BE2C (cell line): ENCODE measurements at places on chromosomes 7 and 10.

DNA sequence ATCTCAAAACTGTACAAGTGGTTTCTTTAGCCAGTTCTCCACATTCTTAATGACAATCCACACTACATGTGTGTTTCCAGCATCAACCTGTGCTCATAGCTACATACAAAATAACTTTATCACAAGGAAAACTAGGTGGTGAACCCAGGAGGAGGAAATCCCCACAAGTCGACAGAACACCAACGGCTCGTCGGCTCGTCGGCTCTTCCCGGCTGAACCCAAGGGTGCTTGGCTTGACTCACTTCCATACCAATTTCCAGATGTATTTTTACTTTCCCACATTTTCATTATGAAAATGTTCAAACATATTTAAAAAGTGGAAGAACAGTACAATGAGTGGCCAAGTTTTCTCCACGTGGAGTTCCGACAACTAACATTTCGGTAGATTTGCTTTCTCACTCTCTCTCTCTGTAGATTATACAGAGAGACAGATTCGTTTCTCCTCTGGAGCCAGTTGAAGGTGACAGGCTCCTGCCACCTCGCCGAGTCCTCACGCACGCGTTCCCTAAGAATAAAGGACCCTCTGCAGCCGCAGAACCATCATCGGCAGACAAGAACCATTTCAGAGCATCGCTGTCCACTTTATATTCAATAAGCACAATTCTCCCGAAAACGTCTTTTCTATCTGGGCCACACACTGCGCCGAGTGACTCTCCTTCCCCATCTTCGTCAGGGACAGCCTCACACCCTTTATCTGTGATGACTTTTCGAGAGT, 53.3 kb downstream of the DIP2C start:
- no peak for DNase-seq

- no peak for DNase-seq
Measured at GRCh38 chr7:142646386-142647140, 102.7 kb upstream of the PRSS1 start.

DNA sequence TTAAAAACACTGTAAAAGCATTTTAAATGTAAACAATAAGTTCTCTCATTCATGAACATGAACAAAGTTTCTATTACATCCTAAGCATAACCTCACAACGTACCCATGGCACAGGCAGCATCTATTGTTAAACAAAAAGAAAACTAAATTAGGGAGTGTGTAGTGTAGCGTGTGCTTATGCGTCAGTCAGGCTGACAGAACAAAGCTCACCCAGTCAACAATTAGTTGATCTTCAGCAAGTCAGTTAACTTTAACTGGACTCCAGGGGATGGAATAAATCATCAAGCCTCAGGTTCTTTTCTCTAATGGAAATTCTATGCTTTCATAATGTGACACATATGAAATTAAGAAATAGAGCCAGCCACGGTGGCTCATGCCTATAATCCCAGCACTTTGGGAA, 91.6 kb upstream of the ODAD2 start:
- DNase-seq: no peak

GRCh38 chr7:13327669-13328068, 640.2 kb downstream of the ARL4A start:
- no peak for DNase-seq

DNA sequence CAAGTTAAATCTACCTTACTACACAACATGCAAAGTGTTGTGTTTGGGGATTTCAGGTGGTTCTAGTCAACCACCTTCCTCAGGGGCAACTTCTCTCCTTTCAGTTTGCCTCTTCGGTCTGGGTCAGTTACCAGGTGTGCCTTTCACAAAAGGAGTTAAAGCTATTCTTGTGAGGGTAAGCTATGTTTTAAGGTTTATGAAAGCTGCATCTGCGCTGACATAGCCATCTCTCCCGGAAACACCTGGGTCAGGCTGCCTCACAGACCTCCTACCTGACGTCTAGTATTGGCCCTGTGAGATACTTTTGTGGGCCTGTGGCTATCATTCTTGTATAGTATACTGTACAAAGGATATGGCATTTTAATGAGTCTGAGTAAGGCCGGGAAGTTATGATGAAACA, 67.7 kb upstream of the ITGA8 start:
- no peak for DNase-seq

DNA sequence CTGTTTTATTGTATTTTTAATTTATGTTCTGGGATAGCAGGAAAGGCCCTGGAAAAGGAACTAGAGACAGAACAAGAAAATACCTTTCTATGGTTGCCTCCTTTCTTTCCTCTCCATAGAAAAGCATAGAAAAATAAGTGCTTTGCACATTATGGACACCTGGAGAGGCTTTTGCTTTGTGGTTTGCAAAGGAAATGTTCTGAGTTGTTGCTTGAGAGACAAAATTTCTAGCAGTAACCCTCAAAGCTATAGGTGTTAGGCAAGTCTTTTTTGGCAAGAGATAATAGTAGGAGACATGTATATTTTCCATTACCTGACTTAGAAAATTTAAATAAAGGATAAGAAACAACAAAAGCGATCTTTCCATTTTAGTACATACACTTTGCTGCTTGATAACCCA, 378.6 kb upstream of the PRKCQ start:
- DNase-seq: no peak

DNA sequence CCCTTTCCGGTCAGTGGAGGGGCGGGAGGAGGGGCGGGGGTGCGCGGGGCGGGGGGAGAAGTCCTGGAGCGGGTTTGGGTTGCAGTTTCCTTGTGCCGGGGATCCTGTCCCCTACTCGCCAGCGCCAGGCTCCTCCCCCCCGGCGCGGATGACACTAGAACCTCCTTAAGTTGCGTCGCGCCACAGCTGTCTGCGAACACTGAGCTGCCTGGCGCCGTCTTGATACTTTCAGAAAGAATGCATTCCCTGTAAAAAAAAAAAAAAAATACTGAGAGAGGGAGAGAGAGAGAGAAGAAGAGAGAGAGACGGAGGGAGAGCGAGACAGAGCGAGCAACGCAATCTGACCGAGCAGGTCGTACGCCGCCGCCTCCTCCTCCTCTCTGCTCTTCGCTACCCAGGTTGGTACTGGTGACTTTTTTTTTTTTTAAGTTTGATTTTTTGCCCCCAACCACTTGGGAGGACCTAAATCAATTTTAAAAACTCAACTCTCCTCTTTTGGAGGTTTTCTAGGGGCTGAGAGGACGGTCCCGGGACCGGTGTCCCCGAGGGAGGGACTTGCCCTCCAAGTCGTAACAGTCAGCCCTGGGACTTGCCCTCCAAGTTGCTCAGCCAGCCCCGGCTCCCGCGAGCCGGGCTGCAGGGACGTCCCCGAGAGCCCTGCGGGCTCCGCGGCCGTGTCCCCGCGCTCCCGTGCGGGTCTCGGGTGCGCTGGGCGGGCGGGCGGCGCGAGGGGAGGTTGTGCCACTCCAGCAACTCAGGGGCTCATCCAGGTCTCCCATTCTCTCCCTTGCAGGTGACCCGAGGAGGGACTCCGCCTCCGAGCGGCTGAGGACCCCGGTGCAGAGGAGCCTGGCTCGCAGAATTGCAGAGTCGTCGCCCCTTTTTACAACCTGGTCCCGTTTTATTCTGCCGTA, at the start of gene GATA3:
Gene GATA3, plus strand, starts transcription at position 195 of the 914 bp plus-strand sequence. CDS start 968 bp downstream, outside the sequence.
- DNase-seq: peak; percentile 95

DNA sequence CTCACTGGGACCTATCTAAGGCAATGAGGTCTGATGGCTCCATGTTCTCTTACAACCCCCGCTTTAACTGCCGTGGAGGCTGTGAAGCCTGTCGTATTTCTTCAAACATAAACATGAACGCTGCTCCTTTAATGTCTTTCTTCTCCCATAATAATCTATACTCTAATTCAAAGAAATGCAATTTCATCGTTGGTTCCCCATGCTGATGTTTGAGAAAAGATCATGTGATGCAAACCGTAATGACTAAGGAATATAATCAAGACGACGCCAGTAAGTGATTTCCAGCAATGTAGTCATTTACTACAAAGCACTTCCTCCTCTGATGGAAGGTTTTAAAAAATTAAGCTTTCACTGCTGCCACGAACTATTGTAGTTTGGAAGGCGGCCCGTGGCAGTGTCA, 102.6 kb upstream of the NEBL start:
- DNase-seq: no peak

GRCh38 chr10:89201345-89202032, 5.6 kb downstream of the CH25H start:
- DNase-seq: no peak

DNA sequence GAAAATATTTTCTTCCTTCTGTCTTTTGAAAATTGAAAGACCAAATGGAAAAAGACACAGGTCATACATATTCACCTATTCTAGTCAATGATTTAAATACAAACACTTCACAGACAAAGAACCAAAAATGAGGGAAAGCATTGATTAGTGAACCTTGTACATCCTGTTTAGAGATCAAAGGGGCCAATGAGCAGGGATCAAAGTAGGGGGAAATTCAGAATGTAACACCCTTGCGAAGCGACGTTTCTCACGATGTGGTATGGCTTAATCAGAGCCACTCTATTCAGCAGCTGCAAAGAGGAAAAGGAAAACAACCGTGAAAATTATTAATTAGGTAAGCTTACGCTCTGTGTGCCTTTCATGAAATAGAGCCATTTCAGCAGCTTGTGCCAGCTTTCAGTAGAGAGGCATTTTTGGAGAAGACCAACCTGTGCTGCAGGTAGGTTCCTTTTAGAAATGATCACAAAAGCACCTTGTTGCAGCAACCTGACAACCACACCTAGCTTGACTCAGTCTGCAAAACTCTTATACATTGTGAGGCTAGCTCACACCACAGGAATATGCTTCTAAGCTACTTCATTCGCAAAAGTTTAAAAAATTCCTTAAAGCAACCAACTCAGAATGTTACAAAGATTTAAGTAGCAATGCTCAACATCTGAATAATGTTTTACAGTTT, 78.0 kb downstream of the DKK1 start:
- no peak for DNase-seq

DNA sequence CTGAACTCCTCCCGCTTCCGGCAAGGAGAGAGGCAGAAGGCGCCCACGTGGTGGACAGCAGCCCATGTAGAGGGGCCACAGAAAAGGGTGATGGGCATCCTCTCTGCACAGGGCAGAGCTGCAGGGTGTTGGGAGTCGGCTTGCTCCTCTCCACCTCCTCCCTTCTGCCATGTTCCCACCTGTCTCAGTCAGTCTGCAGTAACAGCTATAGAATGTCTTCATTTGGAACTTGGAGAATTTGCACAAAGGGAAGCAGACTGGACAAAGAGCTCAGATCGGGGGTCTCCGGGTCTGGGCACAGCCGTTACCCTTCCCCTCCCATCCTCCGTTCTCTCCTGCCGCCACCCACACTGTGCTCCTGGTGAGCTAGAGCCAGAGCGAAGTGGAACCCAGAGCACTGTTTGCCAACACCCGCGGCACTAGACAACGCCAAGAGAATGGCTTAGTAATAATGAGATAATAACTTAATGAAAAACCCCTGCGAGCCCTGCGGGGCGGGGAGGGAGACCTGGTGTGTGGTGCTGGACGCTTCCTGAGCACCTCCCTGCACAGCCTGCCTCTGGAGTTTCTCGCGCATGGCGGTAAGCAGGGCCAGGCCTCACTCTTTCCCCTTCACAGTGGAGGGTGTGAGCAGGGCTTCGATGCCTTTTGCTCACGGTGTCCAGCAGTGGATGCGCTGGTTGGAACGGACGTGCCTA, 254.7 kb downstream of the PAXIP1 start:
- DNase-seq: peak; percentile 85

DNA sequence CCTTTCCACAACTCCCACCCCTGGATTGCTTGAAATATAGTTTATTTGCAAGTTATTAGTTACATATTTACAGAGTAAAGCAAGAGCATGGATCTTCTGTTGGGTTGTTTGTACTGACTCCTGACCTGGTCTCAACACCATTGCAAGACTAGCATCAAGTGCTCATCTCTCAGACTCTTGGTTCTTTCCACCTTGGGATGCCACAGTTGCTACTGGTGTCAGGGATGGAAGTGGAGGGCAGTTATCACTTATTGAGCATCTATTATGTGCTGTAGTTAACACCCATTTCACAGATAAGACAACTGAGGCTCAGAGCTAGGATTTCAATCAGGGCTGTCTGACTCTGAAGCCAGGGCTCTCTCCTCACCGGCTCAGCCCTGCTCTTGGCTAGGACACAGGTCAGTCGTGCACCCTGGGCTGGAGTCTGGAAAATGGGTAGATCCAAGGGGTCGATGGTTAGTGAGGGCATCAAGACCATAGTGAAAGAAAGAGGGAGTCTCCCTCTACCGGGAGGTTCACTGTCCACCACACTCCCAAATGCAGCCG, 614 bp upstream of the ADAMTS14 start:
- DNase-seq: no peak

- no peak for DNase-seq
Measured at GRCh38 chr7:47594406-47594805, 12.5 kb upstream of the TNS3 start.

DNA sequence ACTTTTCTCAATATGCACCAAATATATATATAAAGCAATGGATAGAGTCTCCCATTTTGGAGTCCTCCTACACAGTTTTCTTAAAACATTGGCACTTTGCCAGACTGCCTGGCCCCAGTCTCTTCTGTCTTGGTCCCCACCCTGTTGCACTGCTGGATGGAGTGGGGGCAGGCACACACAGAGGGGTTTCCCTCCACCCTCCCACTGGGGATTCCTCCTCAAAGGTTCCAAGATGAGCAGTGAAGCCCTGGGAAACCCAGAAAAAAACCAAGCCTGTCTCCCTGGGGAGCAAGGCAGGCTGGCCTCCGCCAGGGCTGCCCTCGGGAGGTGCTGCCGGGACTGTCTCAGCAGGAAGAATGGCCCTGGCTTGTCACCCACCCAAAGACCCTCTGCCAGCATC, 68.0 kb downstream of the SH3PXD2A start:
- no peak for DNase-seq

- no peak for DNase-seq
Measured at GRCh38 chr7:132404261-132404660, 172.0 kb downstream of the PLXNA4 start.

DNA sequence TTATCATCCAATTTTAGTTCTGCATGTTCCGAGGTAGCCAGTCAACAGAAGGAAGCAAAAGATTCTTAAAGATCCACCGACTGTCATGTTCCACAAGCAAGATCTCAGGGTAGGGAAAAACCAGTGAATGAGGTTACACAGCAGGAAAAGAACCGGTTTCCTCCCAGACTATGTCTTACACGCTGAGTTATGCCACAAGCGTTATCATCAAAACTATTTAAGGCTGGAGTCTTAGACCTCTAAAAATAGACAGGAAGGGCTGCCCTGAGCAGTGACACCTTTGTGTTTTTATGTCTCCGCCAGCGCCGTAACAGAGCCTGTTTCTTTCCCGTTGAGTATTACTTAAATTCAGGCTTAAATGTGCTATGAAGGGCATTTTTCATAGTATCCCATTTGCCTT, 48.3 kb downstream of the PROSER2 start:
- DNase-seq: no peak

DNA sequence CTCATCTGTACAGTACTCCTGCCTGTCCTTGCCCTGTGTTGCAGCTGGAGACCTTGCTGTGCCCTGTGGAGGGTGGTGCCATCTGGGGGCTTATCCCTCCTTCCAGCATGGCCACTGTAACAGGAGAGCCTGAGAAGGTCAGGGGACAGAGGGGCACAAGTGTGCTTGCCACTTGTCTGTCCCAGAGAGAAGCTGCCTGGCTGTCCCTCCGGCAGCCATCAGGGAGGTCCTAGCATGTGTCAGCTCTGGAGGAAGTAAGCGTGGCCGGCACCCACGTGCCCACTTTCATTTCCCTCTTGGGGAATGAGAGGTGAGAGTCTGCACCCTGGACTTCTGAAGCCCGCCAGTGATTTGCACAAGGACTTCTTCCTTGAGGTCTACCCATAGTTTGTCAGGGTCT, 97.0 kb upstream of the PPIF start:
- no peak for DNase-seq
